ENCODE measurements at places on chromosomes 1 and 21.

DNA sequence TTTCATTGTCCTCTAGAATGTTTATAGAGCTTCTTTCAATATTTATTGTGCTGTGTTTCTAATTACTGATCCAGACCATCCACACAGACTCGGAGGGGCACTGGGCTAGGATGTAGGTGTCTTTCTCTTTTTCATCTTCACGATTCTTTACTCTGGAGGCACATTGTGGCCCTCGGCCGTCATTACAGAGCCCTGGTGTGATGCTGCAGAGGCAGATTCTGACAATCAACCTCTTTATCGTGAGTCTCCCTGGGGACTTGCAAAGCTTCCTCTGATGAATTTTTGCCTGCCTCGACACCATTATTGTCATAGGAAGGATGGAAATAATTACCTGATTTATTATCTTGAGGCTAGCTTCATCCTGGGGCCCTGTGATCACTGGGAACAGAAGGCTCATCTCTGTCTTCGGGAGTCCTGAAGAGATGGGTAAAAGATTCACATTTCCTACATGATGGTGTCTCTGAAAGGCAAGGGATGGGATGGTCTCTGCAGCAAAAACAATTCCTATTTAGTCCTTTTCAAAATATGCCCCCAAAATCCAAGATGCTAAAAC is 89.4 kb downstream of the SEC16B start:
- no peak for DNase-seq

- peak; percentile 72 for DNase-seq
Measured at GRCh38 chr1:234601301-234602017, 8.5 kb downstream of the IRF2BP2 start.

GRCh38 chr1:30388386-30388785 is 335.0 kb downstream of the MATN1 start:
- DNase-seq, result no peak

DNA sequence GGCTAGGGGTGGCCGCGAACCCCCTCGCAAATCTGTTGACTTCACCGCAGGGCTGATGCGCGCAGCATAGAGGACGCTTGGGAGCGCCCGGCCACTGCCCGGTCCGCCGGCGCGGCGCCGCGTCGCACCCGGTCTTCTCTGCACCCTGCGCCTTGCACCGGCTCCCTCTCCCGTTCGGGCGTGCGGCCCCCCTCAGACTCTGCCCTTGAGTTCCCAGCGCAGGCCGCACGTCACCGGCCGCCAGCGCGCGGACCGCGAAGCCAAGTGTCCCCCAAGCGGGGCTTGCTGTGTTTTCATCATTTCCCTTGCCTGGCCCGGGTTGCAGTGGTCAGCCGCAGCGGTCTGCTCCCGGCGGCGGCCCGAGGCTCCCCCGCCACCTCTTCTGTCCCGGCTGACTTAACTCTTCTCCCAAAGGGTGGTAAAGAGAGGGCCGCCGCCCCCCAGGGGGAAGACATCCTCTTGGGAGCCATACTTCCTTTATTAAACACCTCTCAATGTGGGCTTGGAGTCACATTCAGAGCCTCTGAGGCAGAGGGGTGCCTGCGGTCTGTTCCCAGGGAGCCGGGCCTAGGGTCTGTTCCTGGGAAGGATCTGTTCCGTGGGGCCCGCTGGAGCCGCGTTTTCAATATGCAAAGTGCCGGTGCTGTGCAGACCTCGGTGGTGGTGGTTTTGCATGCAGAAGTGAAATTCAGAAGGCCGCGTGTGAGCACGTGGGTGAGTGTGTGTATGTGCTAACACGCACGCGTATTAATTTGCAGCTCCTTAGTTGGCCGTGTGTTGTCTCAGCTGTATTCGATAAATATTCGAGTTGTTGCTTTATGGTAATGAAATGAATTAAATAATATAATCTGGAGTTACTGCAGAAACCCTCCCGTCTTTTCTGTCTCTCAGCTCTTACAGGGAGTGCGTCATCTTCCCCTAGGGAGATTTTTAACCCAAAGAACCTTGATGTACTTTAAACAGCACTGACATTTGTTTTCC is 17.6 kb downstream of the PBX1 start:
- peak; percentile 71 for DNase-seq

- DNase-seq, result peak; percentile 70
Measured at GRCh38 chr1:163730411-163730821, 408.7 kb downstream of the NUF2 start.

- DNase-seq, result no peak
Measured at GRCh38 chr1:212512816-212513559, 80.3 kb downstream of the NENF start.

- no peak for DNase-seq
Measured at GRCh38 chr1:36076979-36077573, 6.8 kb upstream of the TEKT2 start.

DNA sequence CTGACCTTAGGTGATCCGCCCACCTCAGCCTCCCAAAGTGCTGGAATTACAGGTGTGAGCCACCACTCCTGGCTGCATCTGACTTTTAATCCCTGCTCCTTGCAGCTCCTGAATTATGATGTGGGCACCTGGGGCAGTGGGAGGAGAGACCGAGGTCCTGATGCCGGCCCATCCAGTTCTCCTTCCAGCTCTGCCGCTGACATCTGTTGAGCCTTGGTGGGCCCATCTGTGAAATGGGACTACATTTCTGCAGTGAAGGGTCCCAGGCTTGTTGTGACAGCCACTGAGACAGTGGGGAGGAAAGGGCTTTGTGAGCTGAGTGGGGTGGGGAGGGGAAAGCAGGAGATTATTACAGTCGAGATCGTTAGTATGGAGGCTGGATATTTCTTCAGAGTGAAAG is 11.8 kb downstream of the PLA2G2F start:
- DNase-seq, result no peak

- DNase-seq, result peak; percentile 63
Measured at GRCh38 chr1:171188388-171189266, 3.5 kb downstream of the FMO2 start.

GRCh38 chr1:117142200-117142599 is 20.7 kb upstream of the TRIM45 start:
- DNase-seq, result no peak

- no peak for DNase-seq
Measured at GRCh38 chr1:154820646-154821045, 49.4 kb downstream of the KCNN3 start.

GRCh38 chr1:69502991-69503390 is 64.7 kb upstream of the LRRC7 start:
- no peak for DNase-seq

DNA sequence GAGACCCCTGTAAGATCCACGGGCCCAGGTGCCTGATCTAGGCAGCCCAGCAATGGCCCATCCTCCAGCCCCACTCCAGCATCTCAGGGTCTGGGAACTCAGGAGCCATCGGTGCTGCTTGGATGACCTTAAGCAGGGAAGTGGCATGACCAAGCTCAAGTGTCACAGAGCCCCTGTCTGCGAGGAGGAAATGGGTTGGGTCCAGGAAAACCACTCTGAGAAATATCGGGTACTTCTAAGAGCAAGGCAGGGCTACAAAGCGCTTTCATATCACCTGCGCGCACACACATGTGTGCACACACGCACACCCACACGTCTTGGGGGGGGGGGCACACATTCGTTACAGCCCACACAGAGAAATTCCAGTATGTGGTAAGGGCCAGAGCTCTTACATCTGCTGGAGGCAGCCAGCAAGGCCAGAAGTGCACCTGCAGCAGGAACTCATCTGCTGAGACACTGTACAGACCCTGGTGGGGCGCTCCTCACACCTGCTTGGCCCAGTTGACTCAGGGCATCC is 32.6 kb upstream of the SPOCD1 start:
- no peak for DNase-seq

- DNase-seq, result no peak
Measured at GRCh38 chr1:24155011-24155782, 12.3 kb upstream of the IL22RA1 start.
